ENCODE measurements at places on chromosomes 6 and 20.

DNA sequence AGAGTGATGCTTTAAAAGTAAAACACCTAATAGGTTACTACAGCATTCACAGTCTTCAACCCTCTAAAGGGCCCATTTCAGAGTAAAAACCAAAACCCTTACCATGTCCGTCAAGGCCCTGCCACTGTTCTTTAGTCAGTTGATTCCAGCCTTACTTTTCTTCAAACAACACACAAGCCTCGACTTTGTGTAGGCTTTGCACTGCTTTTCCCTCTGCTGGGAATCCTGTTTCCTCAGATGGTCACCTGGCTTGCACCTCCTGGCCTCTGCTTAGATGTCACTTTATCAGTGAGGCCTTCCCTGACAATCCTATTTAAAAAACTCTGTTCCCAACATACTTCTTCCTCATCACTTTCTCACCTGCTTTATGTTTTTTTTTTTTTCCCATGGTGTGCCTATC, 77.1 kb upstream of the FLRT3 start:
- no peak for DNase-seq

- DNase-seq: no peak
These were observed 53.3 kb upstream of the EYS start for GRCh38 chr6:65760285-65760684.

GRCh38 chr6:139335447-139336210, 38.8 kb downstream of the CITED2 start:
- DNase-seq: no peak

GRCh38 chr20:21518292-21518991, 4.6 kb upstream of the NKX2-2 start:
- DNase-seq: no peak

DNA sequence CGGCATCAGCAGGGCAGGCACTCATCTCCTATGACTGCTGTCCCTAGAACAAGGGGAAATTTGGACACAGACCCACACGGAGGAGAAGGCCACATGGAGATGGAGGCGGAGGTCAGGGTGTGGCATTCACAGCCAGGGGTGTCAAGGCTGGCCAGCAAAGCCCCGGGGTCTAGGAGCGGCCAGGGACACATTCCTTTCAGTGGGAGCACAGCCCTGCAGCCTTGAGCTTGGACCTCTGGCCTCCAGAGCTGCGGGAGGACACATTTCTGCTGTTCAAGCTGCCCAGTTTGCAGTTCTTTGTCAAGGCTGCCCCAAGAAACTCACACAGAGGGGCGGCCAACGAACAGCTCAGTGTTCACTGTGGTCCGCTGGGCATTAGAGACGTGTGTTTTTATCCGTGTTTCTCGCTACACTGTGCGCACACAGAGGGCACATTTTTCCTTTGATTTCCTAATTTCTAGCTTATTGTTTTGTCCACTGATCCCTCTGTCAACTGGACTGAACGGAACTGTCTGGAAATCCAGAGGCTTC, 93.4 kb upstream of the MPC1 start:
- no peak for DNase-seq

DNA sequence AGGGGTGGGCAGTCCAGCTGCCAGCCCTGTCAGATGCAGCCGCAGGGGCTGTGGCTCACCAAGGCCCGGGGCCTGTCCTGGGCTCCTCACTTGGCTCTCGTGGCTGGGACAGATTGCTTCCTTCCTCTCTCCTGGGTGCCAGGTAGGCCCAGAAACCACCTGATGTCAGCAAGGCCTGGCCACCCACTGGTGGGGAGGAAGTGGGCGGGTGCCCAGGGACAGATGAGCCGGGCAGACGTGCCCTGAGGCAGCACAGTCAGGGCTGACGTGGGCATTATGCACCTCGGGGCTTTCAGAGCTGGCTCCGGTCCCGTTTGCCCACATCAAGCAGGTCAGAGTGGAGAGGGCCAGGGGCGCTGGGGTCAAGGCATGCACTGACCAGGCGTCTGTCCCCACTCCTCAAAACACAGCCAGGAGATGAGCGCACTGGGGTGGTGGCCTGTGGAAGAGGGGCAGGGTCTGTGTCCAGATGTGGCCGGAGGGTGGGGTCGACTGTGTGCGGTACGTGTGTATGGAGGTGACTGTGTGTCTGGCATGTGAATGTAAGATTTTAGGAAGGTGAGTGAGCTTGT, 133.2 kb upstream of the PTPN1 start:
- DNase-seq: no peak

DNA sequence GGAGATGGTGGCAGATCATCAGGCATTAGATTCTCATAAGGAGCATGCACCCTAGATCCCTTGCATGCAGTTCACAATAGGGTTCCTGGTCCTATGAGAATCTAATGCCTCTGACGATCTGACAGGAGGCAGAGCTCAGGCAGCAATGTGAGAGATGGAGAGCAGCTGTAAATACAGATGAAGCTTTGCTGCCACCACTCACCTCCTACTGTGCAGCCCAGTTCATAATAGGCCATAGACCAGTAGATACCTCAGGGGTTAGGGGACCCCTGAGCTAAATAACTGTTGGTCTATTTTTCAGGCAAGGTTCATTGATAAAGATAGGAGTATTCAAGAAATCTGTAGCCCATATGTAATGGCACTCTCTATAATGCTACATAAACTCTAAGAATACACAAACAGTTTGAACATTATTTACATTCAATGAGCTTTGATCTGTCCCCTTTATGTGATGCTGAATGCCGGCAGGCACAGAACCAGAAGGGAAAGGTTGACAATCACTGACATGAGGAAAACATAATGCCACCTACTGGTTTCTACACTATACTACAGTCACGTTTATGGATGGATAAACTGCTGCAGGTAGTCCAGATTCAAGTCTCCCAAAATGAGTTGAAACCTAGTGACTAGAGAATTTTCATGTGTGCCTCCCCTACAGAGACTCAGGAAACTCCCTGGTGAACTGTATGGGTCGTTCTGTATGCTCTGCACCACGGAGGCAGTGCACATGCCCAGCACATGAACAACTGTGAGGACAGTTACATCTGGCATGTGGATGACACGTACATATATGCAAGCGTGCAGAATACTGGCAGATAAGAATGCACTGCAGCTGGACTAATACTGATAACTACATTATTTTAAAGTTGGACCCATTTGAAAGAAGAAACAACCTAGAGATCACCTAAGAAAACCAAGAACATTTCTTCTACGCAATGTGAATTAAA, 72.0 kb downstream of the DST start:
- DNase-seq: no peak

DNA sequence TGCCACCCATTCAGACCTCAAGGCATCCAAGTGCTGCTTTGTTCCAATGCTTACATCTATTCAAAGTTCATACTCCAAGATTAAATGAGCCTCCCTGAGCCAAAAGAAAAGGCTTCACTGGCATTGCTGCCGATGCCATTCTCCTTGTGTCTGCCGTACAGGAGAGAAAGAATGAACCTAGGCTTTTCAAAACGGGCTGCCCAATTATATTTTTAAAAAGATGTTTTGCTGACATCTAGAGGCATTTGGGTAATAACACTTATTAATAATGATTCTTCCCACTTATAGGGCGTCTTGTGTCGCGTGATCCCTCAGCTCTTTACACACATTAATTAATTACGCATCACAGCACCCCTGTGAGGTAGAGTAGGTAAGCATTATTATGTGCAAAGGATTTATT, 545.6 kb downstream of the PKHD1 start:
- DNase-seq: no peak

DNA sequence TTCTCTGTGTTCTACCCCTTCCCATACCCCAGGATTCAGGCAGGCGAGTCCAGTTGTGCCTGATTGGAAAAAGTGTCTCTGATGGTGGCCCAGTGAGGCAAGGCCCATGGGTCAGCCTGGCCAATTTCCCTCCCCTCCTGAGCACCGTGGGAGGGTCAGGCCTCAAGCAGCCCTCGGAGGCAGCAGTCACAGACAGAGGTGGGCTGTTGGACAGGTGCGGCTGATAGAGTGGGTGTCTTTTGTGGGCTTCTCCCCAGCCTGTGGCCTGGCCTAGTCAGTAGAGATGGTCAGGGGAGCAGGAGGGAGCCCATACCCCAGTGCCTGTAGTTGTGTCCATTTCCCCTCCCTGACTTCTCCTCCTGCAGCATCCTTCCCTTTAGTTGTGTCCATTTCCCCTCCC, 8.9 kb downstream of the MYT1 start:
- no peak for DNase-seq

DNA sequence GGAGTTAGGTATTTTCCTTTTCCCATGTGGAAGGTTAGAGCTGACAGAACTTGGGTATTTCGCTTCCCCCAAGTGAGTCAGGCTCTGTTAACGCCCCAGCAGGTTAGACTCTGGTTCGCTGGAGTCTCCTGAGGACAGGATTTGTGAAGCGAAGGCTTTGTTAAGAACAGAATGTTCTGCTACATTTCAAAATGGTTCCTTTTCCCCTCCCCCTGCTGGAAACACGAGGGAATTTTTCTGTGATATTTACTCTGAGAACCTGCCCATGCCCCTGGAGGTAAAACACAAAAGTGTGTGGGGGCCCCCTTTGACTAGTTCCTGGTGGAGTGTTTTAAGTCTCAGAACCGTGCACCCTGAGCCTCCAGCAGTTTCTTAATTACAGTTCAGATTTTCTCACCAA, 731.4 kb upstream of the CITED2 start:
- DNase-seq: peak; percentile 10

- DNase-seq: no peak
These were observed 67.3 kb upstream of the E2F3 start for GRCh38 chr6:20334334-20334733.

DNA sequence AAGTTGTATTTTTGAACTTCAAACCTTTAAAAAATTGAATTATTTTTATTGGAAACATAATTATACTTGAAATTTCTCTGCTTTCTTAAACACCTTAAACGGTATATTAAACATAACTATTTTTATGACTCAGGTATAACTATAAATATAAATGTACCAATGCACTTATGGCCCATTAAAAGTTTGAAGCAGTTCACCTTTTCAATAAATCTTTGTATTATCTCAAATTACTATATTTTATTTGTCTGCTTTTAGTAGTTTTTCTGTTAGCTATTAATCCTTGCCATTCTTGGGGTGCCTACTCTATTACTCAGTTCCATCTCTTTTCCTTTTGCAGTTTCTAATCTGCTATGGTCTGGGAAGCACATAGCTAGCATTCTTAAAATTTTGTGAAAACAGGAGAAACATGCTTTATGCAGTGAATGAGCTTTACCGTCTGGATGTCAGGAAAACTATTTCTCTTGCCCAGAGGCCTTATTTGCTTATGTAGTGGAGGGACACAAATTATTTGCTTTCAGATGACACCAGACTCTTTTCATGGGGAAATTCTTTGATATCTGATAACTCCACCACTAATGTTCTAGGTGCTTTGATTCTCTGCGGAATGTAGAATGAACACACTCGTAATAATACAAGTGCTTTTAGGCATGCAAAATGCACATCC, 378.9 kb upstream of the CITED2 start:
- DNase-seq: no peak

DNA sequence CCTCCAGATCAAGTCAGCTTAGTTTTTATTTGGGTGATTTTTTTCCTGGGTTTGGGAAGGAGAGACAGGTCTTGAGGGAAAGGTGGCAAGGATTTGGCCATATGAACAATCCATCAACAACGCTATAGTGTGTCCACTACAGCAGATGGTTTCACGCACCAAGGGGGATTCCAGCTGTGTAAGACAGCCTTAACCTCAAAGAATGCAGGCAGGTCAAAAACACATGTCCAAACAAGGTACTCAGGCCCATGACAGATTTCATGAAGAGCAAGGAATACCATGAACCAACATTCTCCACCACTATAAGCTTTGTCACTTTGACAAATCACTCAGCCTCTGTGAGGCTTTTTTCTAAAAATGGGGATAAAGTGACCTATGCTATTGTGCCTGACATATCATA, 2.0 kb downstream of the AIF1 start:
- DNase-seq: no peak

- DNase-seq: peak; percentile 53
These were observed 37.1 kb downstream of the PIGU start for GRCh38 chr20:34639755-34640222.

DNA sequence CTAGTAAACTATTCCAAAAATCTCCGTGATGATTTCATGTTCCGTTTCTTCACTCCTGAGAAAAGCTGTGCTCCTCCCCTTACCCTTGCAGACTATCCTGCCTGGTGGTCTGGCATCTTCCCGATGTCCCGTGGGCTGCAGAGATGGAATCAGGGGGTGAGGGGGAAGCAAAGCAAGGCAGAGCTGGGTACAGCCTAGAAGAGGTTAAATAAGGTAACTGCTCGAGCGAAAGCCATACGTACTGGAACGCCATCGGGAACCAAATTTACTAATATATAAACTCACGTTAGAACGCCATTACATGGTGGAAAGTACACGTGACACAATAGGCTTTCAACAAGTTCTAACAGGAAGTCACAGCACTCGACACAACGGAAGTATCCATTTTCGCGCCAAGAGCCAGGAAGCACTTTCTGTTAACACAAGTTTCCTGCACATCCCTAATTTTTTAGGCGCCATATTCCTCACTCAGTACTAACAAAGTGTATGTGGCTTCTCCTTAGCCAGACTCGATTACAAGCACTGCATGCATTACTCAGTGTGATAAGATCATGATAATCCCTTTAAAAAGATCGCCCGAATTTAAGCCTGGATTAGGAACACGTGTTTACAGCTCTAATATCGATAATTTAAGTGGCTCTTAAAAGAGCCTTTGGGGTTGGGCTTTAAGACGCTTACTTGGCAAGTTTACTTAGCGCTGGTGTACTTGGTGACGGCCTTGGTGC, 101.6 kb upstream of the PRSS16 start:
- DNase-seq: peak; percentile 88

DNA sequence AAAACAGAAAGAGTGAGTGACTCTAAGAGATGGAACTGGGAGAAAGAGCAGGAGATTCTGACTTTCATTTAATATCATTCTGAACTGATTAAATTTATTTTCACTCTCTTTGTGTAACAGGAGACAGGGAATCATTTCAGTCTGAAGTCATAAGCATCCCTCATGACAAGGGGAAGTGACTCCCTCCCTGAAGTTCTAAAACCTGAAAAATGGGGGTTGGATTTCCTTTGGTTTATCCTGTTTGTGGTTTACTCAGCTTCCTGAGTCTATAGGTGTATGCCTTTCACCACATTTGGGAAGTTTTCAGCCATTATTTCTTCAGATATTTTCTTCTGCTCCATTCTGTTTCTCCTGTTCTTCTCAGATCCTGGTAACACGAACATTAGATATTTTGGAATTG, 3.4 kb upstream of the FKBP1A start:
- DNase-seq: no peak

DNA sequence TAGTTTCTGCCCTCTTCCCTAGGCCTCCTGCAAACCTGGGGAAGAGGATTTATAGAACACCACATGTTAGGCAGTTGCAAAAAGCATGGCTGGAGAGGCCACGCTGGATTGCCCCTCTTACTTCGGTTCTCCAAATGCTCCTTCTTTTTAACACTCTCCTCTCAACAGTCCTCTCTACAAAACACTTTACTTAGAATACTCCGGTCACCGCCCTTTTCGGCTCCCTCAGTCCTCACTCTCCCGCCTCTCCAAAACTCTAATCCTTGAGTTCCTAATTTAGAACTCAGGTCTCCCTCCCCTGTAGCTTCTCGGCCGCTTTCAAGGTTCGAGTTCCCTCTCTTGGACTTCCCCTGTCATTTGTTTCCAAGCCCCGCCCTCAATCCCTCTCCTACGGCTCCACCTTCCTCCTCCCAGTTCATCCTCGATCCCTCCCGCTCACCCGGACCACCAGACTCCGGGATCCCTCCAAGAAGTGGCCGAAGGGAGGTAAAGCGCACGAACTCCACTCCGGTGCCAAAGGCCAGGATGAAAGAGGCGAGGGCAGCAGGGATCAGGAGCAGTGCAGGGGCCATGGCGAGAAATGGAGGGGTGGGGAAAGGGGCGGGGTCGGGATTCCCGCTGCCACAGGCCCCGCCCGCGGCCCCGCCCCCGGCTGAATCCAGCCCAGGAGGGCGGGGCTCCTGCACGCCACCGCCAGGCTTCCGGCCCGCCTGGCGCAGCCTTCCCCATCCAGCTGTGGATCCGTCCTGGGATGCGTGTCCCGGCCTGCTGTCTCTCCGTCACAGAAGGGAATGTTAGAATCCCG, at the start of gene NRM:
Gene NRM, minus strand, starts transcription at position 582 of the 805 bp plus-strand sequence. Its CDS starts 10 bp downstream, at position 572.
- no peak for DNase-seq
